Left lung (tissue), 14 donors: ENCODE measurements at places on chromosomes 12 and 14. TPM values are rescaled to one million over a fixed set of nuclear protein-coding genes. Genes with fewer than 3 reads are reported as not detected.

CISTR gene
- not detected for total RNA-seq

HELB gene
- 3.8 TPM for total RNA-seq

PMEL gene
- 1.8 TPM for total RNA-seq

NANOG gene
- total RNA-seq, result 0.21 TPM

CAPZA3 gene
- not detected for total RNA-seq
